Dorsolateral prefrontal cortex (tissue), 122 donors: ENCODE measurements at places on chromosomes 12 and 14.

DNA sequence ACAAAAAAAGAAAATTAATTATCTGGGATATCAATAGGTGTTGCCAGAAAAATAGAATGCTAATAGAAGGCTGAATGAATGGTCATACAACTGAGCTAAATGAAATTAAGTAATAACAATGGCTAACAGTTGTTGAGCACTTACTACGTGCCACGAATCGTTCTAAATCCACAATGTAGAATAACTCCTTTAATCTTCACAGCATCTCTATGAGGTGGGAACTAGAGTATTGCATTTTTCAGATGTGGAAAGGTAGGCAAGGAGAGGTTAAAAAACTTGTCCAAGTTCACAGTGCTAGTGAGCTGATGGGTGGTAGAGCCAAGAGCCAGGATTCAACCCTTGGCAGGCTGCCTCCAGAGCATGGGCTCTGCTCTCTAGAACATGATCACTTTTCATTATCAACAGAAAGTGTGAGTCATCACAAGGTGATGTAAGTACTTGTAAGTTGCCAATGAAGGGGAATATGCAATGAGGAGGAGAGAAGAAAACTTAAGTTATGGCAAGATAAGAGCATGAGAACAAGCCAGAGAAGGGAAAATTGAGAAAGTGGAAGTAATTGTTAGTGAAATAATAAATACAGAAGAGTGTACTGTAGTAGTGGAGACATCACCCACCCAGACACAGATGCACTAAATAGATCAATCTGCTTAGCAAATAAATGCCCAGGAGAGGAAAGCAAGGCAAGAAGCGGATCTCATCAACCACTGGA, 122.1 kb downstream of the PRKD1 start:
- DNase-seq: no peak

DNA sequence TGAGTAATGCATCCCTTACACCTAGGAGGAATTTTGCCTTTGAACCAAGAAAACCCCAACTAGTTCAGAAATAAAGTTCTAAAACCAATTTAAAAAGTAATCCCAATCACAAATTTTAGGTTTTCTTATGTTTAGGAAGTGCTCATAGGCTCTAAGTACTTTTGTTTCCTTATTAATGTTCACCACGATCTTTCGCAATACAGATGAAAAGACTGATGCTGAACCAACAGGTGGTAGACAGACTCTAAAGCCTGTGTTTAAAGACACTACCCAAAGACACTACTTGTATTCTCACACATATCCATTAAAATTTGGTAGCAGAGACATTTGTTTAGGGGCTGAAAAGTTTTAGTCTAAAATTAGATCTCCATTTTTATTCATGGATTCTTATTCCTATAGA, 10.6 kb upstream of the PHLDA1 start:
- DNase-seq: no peak

- DNase-seq: no peak
These were observed 159.0 kb downstream of the KICS2 start for GRCh38 chr12:64063121-64063520.

GRCh38 chr12:132336451-132337413, 7.3 kb upstream of the GALNT9 start:
- DNase-seq: no peak

DNA sequence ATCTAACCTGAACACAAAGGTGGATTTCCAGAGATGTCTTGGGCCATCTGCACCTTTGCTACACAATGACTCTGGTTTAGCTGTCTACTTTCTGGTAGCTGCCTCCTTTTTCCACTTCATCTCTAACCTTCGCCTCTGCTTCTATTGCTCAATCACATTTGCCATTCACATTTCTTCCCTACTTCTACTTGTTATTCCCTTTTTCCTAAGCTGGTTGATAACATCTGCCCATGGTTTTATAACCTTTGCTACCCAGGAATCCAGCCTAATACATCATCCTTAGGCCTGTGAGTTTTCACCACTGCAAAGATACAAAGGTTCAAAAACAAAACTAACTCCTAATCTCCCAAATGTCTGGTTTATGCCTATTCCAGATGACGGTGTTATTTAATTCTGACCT, 13.2 kb downstream of the SPPL3 start:
- no peak for DNase-seq

- DNase-seq: peak; percentile 40
These were observed 51.1 kb downstream of the BEGAIN start for GRCh38 chr14:100536121-100536510.

- DNase-seq: no peak
These were observed 25.8 kb downstream of the ACADS start for GRCh38 chr12:120751389-120751788.

GRCh38 chr12:107891967-107892366, 117.5 kb downstream of the ASCL4 start:
- DNase-seq: no peak

DNA sequence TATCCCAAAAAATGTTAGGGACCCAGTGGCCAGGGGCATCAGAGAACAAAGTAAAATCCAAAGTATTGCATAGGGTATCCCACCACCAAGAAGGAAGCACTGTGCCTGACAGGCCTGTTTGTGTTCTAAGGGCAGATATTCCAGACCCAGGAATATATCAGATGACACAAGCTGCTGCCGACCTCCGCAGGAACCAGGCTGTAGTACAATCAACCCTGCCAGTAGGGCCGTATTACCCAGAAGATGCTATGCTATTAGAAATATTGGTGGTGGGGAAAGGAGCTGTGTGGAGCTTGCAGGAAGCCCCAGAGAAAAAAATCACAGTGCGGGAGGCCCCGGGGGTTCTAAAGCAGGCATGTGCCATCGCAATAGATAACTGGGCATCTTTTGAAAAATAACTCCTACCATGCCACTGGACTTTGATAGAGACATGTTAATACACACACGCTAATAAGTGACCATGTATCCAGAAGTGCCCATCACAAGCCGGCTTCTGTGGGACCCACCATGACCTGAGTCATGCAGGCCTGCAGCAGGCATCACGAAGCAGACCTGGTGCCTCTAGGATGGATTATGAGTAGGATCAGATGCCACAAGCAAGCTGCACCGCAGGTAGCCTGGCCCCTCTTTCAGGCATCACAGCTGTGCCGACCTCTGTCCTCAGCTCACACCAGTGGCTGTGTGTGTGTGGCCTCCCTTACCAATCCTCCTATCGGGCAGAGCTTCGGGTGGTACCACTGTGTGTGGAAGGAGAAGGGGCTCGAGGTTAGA, 242.7 kb downstream of the BCL11B start:
- no peak for DNase-seq

DNA sequence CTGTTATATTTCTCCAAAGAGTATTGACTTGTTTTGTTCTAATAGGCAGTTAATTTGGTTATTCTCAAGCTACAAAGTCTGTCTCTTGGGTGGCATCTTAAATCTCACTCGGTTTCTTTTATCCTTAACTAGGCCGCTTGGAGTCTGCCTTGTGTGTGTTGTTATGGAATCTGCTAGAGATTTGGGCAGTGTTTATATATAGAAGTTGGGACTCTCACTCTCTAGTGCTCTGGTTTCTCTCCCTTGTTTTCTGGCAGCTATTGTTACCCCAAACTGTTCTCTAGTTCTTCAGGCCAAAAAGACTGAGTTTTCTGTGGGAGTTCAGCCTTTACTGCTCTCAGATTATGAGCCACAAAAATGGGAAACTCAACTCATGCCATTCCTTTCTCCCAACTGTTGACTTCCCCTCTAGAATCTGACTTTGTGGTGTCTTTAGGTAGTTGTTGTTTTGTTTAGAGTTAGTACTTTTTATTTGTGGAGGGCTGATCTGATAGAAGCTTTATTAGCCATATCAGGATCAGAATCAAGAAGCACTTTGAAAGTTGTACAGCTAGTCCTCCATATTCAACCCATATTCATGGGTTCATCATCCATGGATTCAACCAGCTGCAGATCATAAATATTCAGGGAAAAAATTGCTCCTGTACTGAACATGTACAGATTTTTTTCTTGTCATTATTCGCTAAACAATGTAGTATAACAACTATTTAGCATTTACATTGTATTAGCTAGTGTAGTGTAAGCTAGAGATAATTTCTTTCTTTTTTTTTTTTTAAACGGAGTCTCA, 11.2 kb downstream of the PSMA6 start:
- DNase-seq: no peak

- peak; percentile 34 for DNase-seq
These were observed 123.0 kb downstream of the ARID2 start for GRCh38 chr12:45852508-45852907.

GRCh38 chr12:65387396-65387795, 108.9 kb downstream of the MSRB3 start:
- DNase-seq: no peak

DNA sequence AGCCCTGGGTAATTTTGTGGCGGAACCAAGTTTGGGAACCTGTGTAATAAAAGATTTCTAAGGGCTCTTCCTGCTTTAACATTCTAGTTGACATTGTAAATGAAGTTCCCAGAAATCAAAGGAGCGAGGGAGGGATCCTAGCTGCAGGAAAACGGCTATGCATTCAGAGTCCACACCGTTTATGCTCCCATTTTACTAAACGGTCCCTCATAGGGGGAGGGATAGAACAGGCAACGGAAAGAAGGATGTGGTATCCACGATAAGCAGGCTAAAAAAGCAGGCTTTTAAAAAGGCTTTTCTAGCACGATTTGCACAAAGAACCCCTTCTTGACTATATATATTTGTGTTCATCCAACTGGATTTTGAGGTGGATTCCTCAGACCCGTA, 559 bp downstream of the SYNJ2BP start:
- no peak for DNase-seq

GRCh38 chr14:35730871-35731270, 78.2 kb downstream of the RALGAPA1 start:
- DNase-seq: no peak

DNA sequence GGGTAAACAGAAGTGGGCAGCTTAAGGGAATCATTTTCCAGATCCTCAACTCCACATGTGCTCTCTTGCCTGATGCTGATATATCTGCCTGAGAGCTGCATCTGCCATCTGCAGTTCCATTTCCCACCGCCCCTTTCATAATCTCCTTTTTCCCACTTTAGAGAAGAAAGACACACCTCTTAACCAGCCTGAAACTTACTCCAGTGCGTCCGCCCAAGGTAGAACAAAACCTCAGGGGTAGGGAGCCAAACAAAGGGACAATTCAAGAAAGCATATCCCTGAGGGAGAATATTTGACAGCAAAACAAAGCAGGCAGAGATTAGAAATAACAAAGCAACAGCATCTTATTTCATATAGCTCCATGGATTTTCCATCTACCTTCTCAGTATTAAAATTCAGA, 4.3 kb downstream of the MDM1 start:
- DNase-seq: no peak

DNA sequence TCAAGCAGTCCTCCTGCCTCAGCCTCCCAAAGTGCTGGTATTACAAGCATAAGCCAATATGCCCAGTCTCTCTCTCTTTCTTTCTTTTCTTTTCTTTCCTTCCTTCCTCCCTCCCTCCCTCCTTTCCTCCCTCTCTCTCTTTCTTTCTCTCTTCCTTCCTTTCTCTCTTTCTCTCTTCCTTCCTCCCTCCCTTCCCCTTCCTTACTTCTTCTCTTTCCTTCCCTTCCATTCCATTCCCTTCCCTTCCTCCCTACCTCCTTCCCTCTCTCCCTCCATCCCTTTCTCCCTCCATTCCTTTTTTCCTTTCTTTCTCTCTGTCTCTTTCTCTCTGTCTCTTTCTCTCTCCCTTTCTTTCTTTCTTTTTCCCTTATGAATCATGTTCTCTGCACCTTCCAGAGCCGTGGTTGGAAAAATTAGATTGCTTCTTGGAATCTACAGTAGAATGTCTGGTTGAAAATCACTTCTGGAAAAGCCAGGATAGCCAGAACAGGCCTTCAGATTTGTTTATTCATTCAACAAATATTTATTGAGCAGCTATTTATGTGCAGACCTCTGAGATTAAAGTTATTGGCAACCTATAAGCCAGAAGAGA, 68.4 kb upstream of the ARHGAP5 start:
- DNase-seq: no peak

DNA sequence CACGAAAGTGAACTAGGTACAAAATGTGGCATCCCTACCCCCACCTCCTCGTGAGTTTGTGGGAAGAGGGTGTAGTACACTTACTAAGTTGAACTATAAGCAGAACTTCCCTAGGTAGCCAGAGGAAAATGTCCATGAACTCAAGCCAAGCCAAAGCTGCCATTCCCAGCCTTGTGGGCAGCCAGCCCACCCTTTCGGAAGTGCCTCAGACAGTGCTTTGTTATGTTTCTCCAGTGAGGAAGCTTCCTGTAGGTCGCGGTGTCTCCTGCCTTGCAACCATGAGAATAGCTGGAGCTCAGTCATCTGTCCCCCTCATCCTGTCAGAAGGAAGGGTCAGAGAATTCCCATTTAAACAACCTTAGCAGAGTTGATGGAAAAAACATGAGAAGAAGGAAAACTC, 266.9 kb downstream of the DUSP6 start:
- DNase-seq: no peak

DNA sequence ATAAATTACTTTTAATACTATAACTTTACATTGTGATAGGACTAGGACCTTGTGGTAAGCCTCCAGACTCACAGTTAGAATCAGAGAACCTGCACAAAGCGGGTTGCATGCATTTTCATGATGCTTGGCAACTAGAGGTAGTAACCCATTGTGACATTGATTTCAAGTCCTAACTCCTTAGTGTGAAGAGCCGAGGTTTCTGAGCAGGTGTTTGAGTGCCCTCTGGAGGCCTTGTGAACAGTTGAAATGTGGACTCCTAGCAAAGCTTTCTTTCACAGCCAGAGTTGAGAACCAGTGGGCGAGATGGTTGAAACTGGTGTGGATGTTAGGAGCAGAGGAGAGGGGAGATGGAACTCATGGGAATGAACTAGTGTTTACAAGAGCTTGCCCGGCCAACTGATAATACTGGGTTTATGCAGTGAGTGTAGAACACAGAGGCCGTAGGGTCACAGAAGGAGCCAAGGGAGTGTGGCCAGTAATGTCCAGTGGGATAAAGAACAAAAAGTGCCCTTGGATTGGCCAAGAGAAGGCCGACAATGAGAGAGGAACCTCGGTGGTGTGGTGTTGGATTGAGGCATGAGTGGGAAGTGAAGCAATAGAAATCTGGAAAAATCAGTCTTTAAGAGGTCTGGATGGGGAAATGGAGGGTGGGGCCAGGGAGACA, 10.9 kb downstream of the ZNF664 start:
- peak; percentile 30 for DNase-seq

DNA sequence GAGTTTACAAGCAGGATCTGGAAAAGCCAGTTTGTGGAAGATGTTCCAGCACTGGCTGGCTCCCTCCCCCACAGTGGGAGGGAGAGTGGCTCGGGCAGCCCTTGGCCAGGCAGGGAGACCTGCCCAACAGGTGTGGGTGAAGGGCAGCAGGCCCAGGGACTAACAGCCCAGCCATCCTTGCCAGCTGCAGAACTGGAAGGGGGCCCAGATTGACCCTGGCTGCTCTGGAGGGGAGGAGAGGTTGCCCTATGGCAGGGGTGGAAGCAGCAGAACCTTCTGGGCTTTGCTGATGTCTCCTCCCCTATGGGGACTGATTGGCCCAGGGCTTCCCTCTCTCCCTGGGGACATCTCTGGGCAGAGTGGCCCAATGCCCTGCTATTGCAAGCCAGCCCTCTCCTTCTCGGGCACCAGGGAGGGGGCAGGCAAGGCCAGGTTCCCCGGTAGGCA, 20.5 kb downstream of the IRF2BPL start:
- DNase-seq: no peak
